ENCODE measurements at places on chromosomes 11 and 22.

DNA sequence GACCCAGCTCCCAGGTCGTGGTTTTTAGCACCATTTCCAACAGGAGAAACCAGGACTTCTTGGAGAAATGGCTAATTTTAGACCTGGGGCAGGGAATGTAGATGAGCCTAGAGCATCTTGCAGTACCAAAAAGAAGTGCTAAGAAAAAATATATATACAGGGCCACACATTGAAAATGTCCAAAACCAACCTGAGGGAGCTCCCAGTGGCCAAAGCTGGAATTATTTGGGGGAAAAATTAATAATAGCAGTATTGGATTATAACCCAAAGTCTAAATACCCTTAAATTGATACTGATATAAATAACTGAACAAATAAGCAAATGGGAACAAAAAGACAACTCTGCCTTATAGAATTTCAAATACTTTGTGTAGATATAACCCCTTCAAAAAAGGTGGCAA lies 108.0 kb downstream of the PARVA start:
- DNase-seq: no peak

DNA sequence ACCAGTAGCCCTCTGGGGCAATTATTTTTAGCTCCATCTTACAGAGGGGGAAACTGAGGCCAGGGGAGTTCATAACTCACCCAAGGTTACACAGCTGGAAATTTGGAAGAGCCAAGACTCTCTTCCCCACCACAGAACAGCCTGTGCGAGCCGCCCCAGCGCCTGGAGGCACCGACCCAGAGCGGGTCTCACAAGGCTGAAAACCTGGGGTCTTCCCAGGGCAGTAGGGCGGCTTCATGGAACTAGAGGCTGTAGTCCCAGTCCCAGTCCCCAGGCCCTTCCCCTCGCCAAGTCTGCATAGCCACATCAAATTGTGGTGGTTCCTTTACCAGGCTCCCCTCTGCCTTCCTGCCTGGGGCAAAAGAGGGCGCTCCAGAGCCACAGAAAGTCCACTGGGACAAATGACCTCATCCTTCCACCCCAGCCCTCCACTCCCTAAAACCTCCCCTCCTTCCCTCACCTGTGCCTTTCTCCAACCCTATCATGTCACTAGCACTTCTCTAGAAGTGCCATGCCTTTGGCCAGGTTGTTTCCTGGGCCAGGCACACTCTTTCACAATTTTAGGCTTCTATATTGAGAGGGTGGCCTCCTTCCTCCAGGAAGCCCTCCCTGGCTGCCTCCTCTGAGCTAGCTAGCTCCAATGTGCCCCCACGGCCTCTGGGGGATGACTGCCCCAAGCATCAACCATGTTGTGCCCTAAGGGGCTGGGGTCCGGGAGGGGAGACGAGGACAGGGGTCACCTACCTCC lies 15.2 kb upstream of the CDC42EP1 start:
- no peak for DNase-seq

- no peak for DNase-seq
These were observed 369 bp downstream of the DGCR8 start for GRCh38 chr22:20080445-20080775.

- no peak for DNase-seq
These were observed 22.2 kb upstream of the PICK1 start for GRCh38 chr22:38034884-38035529.

DNA sequence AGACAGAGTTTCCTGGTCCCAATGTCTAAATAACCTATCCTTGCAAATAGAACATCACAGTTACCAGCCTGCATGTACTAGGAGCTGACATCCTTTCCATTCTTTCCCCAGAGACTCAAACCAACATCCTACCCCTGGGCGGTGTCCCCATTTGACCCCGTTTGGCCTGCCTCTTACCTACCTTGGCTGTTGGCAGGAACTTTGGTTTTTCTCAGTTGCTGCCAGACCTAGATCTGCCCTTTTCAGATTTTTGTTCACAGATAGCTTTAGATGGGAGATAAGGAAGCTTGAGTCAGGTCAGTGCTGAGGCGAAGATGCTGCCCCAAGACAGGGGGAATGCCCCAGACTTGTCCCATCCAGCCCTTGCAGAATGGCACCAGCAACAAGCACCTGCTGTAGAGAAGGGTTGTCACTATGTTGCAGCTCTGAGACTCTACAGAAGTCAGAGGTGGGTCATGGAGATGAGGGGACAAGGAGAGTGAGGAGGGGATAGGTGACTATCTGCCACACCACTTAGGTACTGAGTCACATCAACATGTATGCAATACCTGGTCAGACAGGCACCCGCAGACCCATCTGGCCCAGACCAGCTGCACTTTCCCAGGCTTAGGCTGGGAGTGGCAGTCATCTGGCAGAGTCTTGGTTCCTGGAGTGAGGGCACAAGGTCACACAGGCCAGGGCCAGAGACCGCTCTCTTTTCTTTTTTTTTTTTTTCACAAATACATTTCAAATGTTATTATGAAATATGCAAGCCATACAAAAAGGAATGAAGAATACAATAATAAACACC lies 61.5 kb upstream of the POU2AF1 start:
- no peak for DNase-seq

- DNase-seq: no peak
These were observed 1182.7 kb downstream of the BRD1 start for GRCh38 chr22:48644997-48645396.

GRCh38 chr11:121763526-121763925 lies 310.8 kb upstream of the SORL1-AS1 start:
- DNase-seq: no peak

- peak; percentile 10 for DNase-seq
These were observed 23.1 kb downstream of the PTPN5 start for GRCh38 chr11:18768472-18768901.

Measured in GF-D8 (cell line).